ENCODE measurements at places on chromosomes 7 and 10. TPM values are rescaled to one million over a fixed set of nuclear protein-coding genes. Genes with fewer than 3 reads are reported as not detected.

SPDYE9 gene
- total RNA-seq = not detected

TMEM213 gene
- 11.4 TPM for total RNA-seq

IGFBP1 gene
- total RNA-seq = not detected

CYP26C1 gene
- total RNA-seq = not detected

Data from suprapubic skin (tissue), 4 donors.